Ureter (tissue), 1 donor: ENCODE measurements at places on chromosomes 5 and 9. TPM values are rescaled to one million over a fixed set of nuclear protein-coding genes. Genes with fewer than 3 reads are reported as not detected.
A peak's percentile ranks its signal among the peaks of the same experiment; 100 is the strongest.

DNA sequence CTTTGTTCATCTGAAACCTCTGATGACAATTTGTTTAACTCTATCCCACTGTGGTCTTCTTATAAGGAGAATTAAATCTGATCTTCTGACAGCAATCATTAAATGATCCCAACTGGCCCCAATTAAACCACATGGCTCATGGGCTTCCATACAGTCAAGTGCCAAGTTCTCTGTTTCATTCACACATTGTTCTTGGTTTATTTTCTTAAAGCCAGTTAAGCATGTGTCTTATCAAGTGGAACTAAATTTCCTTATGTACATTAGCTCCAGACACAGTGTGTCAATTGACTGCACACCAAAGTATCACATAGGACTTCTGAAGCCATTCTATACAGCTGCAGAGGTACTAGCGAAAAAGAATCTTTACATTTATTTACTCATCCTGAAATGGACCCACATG lies 51.2 kb downstream of the MEF2C start:
- DNase-seq: no peak

GRCh38 chr9:13932528-13933267 lies 381.2 kb downstream of the NFIB start:
- DNase-seq: no peak

DNA sequence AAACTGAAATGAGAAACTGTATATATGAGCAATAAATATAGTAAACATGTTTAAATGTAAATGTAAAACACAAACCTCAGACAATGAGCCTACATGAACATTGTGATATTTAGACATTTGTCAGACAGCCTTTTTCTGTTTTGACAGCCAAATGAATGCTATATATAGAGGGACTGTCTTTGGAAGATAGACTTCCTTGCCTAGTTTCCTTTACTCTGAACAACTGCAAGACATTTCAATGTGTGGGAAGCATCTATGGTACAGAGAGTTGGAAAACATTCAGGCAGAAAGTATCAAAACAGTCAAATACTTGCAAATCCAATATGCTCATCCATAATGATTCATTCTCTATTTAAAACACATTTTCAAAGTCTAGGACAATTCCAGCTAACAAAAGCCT lies 31.7 kb upstream of the TUSC1 start:
- no peak for DNase-seq

DNA sequence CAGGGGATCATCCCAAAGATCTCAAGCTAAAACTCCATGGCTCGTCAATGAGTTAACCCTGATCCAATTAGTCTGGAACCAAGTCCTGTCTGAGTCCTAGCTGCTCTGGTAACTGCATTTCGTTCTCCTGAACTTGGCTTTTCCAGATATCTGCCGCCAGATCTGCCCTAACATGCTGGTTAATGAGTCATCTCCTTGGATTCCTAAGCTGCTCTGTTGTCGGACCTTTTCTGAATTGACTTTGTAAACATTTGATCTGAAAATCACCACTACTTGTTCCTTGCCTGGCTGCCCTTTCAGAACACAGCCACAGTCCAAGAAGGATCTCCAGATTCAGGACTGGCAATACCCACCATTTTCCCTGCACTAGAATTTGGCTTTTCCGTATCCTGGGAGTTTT lies 473.0 kb downstream of the ZSWIM6 start:
- no peak for DNase-seq

- DNase-seq: no peak
Observed at GRCh38 chr5:138784590-138784989, 31.4 kb downstream of the CTNNA1 start.

GRCh38 chr5:52864884-52865283 lies 77.2 kb downstream of the ITGA1 start:
- DNase-seq: no peak

DNA sequence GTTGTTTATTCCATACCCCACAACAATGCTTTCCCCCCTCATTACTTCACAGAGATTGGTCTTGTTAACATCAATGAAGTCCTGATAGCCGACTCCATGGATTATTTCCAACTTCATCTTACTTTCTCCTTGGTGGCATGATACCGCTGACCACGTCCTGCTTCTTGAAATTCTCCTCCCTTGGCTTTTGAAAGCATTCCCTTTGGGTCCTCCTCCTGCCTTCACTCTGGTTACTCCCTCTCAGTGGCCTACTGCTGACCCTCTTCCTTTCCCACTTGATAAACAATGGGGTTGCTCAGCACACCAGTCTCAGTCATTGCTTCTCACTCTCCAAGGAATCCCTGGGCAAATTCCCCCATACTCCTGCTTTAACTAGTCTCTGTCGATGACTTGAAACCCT lies 283.9 kb downstream of the SEC61B start:
- DNase-seq: no peak

DNA sequence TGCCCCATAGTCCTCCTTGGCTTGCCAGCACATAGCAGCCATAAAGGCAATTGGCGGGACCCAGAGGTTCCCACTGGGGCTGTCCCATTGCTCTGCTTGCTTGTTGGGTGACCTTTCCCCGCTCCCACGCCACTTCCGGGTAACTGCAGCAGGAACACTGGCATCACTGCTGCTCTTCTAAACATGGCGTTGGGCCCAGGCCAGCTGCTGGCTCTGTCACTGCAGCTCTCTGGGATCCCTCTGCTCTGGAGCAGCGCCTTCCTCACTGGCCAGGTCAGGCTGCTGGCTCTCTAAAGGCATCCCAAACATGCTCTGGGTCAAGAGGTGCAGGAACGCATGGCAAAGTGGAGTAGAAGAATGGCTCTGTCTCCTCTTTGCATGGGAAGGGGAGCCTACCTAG lies 92.9 kb downstream of the DRD1 start:
- no peak for DNase-seq

- DNase-seq: peak; percentile 55
Observed at GRCh38 chr9:2621722-2622460, at the start of gene VLDLR. Gene VLDLR (plus strand): TSS chr9:2621787. CDS start chr9:2622190, 403 bp downstream.

DNA sequence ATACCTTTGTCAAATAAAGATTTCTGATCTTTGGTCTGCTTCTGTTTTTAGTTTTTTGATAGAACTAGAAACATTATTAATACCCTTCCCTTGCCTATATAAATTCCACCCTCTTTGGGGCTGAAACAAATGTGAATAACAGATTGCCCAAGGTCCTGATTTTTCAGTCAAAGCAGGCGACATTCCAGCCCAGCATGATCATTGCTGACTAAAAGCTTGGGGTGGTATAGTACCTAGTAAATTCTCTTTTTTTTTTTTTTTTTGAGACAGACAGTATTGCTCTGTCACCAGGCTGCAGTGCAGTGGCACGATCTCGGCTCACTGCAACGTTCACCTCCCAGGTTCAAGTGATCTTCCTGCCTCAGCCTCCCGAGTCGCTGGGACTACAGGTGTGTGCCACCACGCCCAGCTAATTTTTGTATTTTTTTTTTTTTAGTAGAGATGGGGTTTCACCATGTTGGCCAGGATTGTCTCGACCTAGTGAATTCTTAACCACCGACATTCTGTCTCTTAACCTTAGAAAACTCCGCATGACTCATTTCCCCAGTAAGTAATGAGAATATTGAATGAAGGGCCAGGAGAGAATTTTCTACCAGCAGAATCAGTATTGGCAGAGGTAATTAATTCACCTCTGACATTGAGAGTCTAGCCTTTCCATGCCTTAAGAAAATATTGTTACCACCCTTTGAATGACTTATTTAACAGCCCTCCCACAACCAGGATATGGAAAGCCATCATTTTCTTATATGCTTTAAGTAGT lies 226.4 kb downstream of the GNA14 start:
- DNase-seq: no peak

Gene DMRTA1
- 0.99 TPM for total RNA-seq

Gene CAMSAP1
- total RNA-seq: 35.8 TPM
